Bone marrow (tissue), 2 donors: ENCODE measurements at places on chromosomes 2 and 18.
A peak's percentile ranks its signal among the peaks of the same experiment; 100 is the strongest.

GRCh38 chr2:226169751-226170581 is 629.7 kb downstream of the IRS1 start:
- DNase-seq, result no peak

DNA sequence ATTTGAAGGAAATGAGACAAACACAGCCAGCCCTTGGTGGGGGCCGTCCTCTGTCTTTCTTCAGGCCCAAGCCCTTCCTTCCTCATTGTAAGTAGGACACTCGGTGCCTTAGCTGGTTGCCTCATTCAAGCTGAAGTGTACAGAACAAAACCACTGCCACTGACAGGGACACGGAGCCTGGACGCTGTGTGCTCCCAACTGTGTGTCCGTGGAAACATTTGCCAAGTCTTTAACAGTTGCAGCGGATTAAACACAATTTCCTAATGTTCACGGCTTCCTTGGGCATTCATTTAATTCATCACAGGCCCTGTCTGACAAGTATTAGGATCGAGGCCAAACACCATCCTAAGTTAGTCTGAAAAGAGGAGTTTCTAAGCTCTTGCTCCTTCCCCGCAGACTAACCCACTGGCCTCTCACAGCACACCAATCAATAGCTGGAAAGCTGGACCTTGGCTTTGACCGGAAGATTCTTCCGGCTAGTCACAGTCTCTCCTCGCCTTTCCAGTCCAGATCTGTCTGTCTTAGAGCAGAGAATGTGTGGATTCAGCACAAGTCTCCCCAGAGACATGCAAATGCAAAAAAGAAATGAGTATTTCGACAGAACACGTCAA is 68.7 kb upstream of the ACSL3 start:
- peak; percentile 25 for DNase-seq

DNA sequence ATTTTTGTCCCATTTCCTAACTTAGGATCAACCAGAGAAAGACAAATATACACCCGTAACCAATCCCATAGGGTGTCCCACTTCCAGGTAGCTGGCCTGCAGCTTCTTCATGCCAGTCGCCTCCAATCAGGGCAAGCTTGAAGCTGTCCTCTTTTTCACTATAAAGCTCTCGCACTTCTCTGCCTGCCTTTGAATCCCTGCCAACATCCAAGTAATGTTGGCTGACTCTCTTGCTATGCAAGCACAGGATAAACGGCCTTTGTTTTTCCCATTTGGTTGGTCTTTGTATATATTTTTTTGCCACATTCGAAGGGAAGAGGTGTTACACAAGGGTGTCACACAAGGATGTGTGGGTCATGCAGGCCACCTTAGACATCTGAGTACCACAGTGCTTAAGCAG is 388.8 kb downstream of the CBLN2 start:
- no peak for DNase-seq

- DNase-seq, result no peak
These were observed 6.5 kb downstream of the HDLBP start for GRCh38 chr2:241308832-241309500.

DNA sequence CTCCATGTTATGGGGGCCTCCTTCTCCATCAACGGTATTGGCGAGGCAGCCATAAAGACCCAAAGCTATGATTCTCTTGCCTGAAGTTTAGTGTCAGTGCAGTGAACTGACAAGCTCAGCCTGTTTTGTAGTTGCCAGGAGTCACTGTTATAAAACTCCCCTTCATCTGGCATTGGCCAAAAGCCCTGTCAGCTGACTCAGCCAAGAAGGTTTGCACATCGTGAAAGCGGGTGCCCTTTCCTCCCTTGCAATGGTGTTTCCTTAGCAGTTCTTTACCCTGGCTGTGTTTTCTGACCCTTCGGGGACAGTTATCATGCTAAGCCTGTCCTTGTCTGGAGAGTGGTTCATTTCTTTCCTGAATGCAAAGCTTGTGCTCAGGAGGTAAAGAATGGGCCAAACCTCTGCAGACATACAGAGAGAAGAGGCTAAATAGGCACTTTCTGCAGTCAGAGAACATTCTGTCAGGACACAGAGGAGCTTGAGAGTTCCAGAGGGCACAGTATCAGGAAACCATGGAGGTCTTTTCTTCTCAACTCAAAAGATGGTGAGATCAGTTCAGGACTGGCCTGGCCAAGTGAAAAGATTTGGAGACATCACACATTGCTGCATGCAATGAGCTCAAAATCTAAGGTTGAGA is 414.2 kb downstream of the ZNF521 start:
- no peak for DNase-seq

DNA sequence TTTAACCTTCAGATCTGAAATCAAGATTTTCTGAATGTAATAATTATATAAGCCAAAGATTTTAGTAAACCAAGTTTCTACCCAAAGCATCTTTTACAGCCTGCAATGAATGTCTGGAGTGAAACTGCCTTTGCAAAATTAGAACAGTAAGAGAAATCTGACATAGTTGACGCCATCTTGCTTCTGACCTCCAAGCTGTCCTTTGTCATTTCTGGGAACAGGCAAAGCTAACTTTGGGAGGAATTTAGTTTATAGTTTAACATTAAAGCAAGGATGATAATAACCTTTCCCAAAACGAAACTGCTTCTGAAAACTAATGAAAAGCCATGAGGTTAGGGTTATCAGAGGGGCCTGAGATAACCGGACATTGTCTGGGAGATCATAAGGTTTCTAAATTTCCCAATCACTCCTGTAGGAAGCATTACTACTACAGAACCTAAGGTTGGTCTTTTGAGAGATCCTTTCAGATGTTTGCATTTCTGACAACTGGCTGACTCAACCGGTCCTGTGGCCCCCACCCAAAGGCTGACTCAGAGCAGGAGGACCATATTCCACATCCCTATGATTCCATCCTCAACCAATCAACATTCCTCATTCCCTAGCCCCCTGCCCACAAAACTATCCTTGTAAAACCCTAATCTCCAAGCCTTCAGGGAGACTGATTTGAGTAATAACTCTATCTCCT is 124.5 kb downstream of the TMEM131 start:
- no peak for DNase-seq

DNA sequence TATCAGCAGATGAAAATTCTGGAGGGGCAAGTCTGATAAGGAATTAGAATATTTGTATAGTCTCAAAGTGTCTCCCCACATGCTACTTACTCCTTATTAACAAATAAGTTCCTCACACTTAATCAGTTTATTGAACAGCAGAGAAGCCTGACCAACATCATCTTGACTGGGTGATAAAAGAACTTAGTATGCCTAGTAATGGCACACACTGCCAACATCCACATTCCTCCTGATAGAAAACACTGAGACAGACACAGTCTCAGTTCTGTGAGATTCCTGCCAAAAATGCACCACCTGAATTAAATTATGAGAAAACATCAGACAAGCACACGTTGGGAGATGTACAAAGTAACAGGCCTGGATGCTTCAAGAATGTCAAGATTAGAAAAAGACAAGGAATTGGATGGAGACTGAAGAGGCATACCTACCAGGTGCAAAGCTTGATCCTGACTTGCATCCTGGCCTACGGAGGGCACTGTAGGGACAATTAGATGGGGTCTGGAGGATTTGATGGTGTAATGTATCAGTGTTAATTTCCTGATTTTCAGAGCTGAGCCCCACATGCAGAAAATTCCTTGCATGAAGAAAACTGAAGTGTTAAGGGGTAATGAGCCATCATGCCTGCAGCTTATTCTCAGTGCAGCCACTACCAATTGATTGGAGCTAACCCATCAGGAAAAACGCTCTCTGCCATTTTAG is 200.4 kb upstream of the SH3BP4 start:
- no peak for DNase-seq

GRCh38 chr18:77079954-77080682 is 52.5 kb downstream of the MBP start:
- no peak for DNase-seq

- DNase-seq, result no peak
These were observed 219.6 kb upstream of the ID2 start for GRCh38 chr2:8462280-8462679.

- DNase-seq, result no peak
These were observed 130.2 kb upstream of the DLX2 start for GRCh38 chr2:172232708-172233396.

DNA sequence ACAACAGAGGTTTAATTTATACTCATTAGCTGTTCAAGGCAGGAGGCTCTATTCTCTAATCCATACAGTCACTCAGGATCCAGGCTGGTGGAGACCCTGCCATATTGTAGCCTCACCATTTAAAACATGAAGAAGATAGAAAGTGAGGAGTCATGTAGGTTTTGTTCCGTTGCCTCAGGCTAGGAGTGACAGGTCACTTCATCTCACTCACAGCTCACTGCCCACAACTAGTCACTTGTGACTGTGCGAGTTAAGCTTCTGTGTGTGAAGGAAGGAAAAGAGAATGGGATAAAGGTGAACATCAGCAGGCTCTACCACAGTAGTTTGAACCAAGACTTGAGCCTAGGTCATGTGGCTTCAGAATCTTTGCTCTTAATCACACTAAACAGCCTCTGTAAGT is 9.0 kb upstream of the IGFBP2 start:
- DNase-seq, result no peak

GRCh38 chr18:48074929-48075706 is 144.7 kb upstream of the SMAD2 start:
- no peak for DNase-seq

GRCh38 chr2:43114210-43114609 is 112.2 kb downstream of the ZFP36L2 start:
- DNase-seq, result no peak

DNA sequence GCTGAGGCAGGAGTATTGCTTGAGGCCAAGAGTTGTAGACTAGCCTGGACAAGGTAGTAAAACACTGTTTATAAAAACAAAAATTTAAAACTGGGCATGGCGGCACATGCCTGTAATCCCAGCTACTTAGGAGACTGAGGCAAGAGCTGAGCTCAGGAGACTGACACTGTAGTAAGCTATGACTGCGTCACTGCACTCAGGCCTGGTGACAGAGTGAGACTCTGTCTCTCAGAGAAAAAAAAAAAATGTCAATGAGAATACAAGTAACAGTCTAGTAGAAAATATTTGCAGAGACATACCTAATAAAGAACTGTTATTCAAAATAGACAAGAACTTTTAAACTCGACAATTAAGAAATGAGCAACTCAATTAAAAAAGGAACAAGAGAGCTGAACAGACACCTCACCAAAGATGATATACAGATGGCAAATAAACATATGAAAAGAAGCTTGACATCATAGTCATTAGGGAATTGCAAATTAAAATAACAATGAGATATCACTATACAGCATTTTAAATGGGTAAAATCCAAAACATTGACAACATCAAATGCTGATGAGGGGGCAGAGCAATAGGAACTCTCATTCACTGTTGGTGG is 624.3 kb upstream of the ZEB2 start:
- DNase-seq, result no peak

- DNase-seq, result no peak
These were observed 77.9 kb downstream of the CABLES1 start for GRCh38 chr18:23213200-23213599.

- no peak for DNase-seq
These were observed 116.6 kb downstream of the LAMA3 start for GRCh38 chr18:23805898-23806297.

DNA sequence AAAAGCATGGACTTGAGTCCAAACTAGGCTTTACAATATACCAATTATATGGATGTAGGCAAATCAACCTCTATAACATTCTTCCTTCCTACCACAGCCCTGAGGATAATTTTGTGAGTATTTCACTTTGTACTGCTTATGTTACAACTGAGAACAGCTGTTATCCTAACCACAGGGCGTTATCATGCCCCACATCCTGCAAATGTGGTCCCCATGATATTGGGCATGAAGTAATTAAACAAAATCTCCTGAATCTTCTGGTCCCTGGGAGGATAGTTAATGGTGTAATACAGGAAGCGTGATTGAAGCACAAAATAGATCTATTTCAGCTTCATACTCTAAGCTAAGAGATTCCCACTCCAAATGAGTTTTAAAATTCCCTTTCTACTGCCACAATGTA is 223.6 kb downstream of the CDH20 start:
- DNase-seq, result no peak

DNA sequence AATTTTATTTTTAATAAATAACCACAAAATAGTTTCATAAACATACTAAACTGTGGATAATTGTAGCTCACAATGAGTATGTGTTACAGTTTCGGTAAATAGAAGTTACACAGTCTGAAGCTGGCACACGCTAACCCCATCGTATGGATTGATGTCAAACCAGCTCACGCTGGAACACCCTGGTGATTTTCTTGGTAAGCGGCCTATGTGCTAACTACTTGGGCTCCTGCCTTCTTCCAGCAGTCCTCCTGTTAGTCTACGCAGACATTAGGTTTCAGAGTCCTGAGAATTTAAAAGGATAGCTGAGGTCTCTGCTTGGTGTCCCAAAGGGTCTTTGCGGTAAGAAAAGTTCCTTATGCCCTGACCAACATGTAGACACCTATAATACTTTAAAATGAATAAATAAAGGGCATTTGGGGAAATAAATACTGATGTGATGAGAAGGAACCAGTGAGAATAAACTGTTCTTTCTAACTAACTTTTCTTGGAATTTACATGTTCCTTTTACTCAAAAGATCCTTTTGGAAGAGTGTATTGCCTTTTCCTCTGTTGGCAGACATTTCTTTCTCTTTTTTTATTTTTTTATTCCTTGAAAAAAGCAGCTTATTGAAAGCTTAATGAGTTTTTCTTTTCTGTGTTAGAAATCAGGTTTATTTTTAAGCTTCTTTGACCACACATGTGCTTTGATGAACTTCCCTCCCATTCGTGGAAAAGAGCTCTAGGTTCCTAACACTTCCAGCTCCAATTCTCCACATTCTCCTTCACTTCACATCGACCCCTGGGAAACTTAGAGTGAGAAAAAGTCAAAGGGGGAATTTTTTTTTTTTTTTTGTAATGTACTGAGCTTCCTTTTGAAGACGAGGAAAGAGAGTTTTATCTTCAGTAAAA is 322.2 kb downstream of the IRS1 start:
- DNase-seq, result no peak

- no peak for DNase-seq
These were observed 78.8 kb downstream of the SLC8A1 start for GRCh38 chr2:40373111-40373510.

DNA sequence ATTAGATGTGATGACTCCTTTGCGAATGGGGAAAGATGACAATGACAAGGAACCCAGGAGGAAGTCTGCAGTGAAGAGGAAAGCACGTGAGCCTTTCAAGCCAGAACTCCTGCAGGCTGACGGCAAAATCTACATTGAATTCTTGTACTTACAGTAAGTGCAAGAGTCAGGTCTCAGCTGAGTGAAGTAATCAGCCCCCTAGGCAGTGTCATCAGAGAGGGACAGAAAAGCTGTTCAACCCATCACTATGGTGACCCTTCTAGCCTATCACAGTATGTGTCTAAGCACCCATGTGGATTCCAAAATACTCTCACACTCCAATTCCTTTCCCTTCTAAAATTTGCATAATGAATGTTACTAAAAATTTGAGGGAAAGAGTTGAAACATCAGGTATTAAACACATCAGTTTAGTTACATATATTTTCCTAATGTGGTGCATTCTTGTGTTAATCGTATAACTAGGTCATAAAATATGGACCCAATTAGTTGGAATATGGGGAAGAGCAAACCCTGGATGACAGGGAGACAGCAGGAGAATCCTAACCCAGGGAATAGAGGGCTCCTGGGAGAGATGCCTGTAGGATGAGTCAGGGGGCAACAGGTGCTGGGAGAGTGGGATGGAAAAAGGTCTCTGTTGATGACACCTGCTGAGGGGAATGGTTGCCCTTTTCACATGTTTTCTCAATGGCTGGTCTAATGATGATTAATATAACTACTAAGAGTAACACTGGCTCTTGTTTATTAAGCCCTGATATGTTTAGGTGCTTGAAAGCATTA is 39.5 kb downstream of the VWC2L start:
- no peak for DNase-seq
